Right lobe of liver (tissue), 6 donors: ENCODE measurements at places on chromosomes 7 and 10. TPM values are rescaled to one million over a fixed set of nuclear protein-coding genes. Genes with fewer than 3 reads are reported as not detected.

DNA sequence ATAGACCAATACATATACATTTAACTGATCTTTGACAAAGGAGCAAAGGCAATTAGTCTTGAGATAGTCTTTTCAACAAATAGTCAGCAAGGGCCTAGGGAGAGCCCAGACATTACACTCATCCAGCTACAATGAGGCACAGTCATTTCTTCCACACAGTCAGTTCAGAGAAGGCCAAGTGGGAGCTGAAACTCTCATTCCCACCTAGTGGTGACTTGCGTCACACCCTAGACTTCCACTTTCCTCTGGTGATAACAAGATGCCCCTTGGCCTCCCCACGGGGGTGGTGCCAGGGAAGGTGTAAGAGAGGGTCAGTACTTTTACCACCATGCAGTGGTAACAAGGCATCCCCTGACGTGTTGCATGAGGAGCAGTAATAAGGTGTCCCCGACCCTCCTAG is 8.0 kb downstream of the FRMPD2 start:
- H3K4me3 ChIP-seq = no peak overlapping the region
- no peaks in the 10 kb centered on the region for H3K27me3 ChIP-seq
- no peak overlapping the region for H3K27ac ChIP-seq
- H3K36me3 ChIP-seq = no peaks in the 10 kb centered on the region
- DNase-seq = no peak
- H3K4me1 ChIP-seq = no peaks in the 10 kb centered on the region

GRCh38 chr10:90224791-90225566 is 523.6 kb downstream of the KIF20B start:
- no peak overlapping the region for H3K4me3 ChIP-seq
- no peaks in the 10 kb centered on the region for H3K27me3 ChIP-seq
- H3K27ac ChIP-seq = no peak overlapping the region

DNA sequence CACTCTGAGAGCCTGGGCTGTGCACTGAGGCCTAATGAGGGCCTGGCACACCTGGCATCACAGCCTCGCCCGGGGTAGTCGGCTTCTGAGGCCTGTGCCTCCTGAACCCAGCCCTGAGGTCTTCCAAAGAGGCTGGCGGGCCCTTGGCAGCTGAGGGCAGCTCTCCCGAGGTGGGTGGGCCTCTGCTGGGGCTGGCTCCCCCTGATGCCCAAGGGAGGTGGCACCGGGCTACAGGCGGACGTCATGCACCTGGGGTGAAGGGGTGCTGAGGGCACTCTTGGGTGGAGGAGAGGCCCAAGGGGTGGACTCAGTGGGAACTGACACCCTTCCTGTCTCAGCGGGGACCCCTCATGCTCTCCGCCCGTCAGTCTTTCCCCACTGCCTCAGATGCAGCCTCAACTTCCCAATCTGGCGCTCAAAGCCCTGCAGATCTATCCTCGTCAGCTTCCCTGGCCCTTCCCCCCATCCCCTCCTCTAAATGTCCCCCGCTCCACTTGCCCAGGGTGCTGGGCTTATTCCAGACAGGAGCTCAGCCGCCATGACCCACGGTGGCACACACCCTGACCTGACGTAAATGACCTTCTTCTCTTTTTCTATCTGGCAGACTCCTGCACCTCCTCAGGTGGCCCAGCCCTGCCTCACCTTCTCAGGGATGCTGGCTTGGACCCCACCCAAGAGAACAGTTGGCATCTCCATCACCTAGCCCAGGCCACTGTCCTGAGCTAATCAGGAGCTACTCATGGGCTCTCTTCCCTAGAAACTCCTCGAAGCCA is 38.2 kb downstream of the MYL10 start:
- no peaks in the 10 kb centered on the region for H3K4me1 ChIP-seq
- no peaks in the 10 kb centered on the region for H3K36me3 ChIP-seq
- no peak overlapping the region for H3K27ac ChIP-seq
- DNase-seq = no peak
- no peaks in the 10 kb centered on the region for H3K27me3 ChIP-seq

GRCh38 chr7:97018791-97019531 is 5.7 kb downstream of the DLX5 start:
- H3K4me1 ChIP-seq = no peaks in the 10 kb centered on the region
- H3K27ac ChIP-seq = no peak overlapping the region
- no peak overlapping the region for H3K4me3 ChIP-seq
- H3K27me3 ChIP-seq = peaks cover 86% of the 10 kb centered on the region
- H3K36me3 ChIP-seq = no peaks in the 10 kb centered on the region
- DNase-seq = no peak

- peak; percentile 43 for DNase-seq
- H3K27ac ChIP-seq = peak overlapping the region; percentile 83
- peaks cover 10% of the 10 kb centered on the region for H3K36me3 ChIP-seq
- no peaks in the 10 kb centered on the region for H3K27me3 ChIP-seq
These were observed 205.7 kb downstream of the EBF3 start for GRCh38 chr10:129758207-129759021.

- no peaks in the 10 kb centered on the region for H3K4me1 ChIP-seq
- DNase-seq = no peak
- H3K27me3 ChIP-seq = no peaks in the 10 kb centered on the region
- no peak overlapping the region for H3K4me3 ChIP-seq
These were observed 141.3 kb upstream of the AGK start for GRCh38 chr7:141409801-141410329.

DNA sequence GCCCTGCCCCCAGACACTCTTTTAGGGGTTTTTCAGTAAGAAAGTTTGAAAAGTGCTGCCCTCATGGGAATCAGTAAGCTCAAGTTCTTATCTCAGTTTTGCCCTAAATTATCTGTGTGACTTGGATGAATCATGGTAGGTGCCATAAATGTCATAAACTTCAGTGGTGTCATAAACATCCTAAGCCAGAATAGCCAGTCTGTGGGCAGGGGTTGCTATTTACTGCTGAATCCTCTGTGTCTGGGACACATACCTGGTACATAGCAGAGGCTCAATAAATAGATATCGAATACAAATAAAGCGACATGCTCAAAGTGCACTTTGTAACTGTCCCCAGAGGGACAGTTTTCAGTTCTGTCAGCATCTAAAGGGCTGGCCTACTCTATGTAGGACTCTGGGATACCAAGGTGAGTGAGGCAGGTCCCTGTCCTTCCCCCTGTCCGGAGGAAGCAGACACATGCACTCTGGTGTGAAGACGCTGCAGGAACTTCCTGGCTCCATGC is 502.1 kb downstream of the RPS24 start:
- H3K4me1 ChIP-seq = peaks cover 25% of the 10 kb centered on the region
- no peak for DNase-seq
- no peaks in the 10 kb centered on the region for H3K36me3 ChIP-seq
- no peak overlapping the region for H3K27ac ChIP-seq
- H3K4me3 ChIP-seq = no peak overlapping the region

DNA sequence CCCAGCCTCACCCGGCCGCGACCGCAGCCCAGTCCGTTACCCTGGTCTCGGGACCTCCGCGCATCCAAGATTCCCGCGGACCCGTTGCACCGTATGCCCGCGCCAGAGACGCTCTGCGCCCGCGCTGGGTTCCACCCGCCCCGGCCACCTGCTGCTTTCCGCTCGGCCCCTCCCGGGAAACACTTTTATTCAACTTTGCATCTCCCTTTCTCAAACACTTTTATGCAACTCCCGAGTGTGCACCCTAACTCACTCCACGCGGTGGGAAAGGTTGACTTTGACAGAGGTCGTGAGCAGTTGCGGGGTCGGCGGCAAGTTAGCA is at the start of gene ODAD2:
Gene ODAD2, minus strand, starts transcription at position 126 of the 322 bp plus-strand sequence. CDS start 3,937 bp downstream, outside the sequence.
- no peaks in the 10 kb centered on the region for H3K36me3 ChIP-seq
- H3K27ac ChIP-seq = no peak within 1 kb of the TSS
- H3K4me3 ChIP-seq = peak within 1 kb of the TSS; percentile 61
- DNase-seq = no peak

Gene GCK
- total RNA-seq = 5.9 TPM

- no peaks in the 10 kb centered on the region for H3K27me3 ChIP-seq
- no peak for DNase-seq
- H3K27ac ChIP-seq = no peak overlapping the region
These were observed 11.8 kb downstream of the FAM3C start for GRCh38 chr7:121384265-121384664.

- no peaks in the 10 kb centered on the region for H3K36me3 ChIP-seq
- no peak overlapping the region for H3K27ac ChIP-seq
- no peak for DNase-seq
- H3K4me1 ChIP-seq = no peaks in the 10 kb centered on the region
- H3K4me3 ChIP-seq = no peak overlapping the region
These were observed 79.9 kb downstream of the VTI1A start for GRCh38 chr10:112526906-112527305.

DNA sequence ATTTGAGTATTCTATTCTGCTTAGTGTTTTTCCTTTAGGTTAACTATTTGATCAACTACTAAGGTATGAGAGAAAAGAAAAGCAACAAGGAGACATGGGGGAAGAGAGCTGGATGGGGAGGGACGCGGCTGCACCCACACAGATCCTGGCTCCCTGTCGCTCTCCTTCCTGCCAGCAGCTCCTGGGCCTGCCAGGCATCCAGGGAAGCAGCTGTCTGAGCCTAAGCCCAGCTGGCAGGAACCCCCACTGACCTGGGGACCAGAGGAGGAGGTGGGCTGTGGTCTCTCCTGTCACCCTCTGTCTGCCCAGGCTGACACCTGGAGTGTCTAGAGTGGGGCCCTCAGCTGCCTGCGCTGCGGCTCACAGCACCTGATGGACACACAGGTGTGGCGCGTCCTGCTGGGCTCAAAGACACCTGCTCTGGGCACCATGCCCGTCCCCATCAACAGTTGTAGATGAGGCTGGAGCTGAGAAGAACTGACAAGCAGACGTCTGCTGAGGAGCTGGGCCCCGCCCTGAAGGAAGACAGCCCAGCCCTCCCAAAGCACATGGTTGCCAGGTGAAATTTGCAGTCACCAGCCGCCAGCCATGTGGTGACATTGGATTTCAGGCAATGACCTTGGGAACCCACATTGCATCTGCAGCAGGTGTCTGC is 207.9 kb downstream of the PLXNA4 start:
- H3K4me1 ChIP-seq = no peaks in the 10 kb centered on the region
- H3K36me3 ChIP-seq = no peaks in the 10 kb centered on the region
- H3K4me3 ChIP-seq = no peak overlapping the region
- H3K27me3 ChIP-seq = no peaks in the 10 kb centered on the region
- DNase-seq = no peak
- no peak overlapping the region for H3K27ac ChIP-seq

- H3K4me1 ChIP-seq = no peaks in the 10 kb centered on the region
- H3K36me3 ChIP-seq = no peaks in the 10 kb centered on the region
- no peak for DNase-seq
These were observed 1.1 kb downstream of the TMEM196 start for GRCh38 chr7:19772306-19772705.

DNA sequence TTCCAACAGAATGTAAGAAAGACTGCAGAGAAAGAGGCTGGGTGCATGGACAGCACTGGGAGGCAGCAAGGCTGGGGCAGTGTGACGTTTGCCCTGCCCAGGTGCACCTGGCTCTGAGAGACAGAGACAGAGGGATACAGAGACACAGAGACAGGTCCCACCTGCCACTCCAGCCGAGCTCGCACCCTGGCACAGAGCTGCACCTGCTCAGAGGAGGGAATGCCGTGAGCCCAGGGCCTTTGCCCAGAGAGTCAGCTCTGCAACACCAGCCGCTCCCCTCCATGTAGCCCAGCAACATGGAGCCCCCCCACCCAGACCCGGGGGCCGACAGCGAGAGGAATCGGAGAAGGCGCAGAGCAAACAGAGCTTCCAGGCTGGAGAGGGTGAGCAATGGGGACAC is 35.3 kb upstream of the PROSER2 start:
- no peaks in the 10 kb centered on the region for H3K27me3 ChIP-seq
- no peak overlapping the region for H3K27ac ChIP-seq
- H3K36me3 ChIP-seq = no peaks in the 10 kb centered on the region
- DNase-seq = no peak
- no peak overlapping the region for H3K4me3 ChIP-seq

Gene SEMA3C
- total RNA-seq = 0.51 TPM

DNA sequence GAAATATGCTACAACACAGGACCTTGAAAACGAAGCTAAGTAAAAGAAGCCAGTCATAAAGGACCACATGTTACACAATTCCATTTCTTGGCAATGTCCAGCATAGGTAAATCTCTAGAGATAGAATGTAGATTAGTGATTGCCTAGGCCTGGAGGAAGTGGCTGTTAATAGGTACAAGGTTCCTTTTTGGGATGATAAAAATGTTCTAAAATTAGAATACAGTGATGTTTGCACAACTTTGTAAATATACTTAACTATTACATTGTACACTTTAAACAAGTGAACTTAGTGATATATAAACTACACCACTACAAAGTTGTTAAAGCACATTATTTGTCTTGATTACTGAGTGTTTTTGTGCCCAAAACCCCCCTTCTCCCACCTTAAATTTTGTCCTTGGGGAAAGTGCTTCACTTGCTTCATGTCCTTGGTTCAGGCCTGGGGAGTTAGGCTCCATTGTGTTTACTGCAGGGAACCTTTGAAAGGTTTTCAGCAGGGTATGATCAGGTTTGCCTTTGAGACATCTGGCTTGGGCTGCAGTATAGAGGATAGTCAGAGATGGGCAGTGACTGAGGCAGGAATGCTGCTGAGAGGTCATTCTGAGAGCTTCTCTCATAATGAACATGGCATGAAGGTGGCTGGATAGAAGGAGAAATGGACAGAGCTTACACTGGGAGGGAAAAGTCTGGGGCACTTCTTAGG is 1052.6 kb downstream of the REEP3 start:
- no peaks in the 10 kb centered on the region for H3K4me1 ChIP-seq
- no peak overlapping the region for H3K27ac ChIP-seq
- H3K27me3 ChIP-seq = no peaks in the 10 kb centered on the region
- H3K4me3 ChIP-seq = no peak overlapping the region

Gene OPN4
- not detected for total RNA-seq

DNA sequence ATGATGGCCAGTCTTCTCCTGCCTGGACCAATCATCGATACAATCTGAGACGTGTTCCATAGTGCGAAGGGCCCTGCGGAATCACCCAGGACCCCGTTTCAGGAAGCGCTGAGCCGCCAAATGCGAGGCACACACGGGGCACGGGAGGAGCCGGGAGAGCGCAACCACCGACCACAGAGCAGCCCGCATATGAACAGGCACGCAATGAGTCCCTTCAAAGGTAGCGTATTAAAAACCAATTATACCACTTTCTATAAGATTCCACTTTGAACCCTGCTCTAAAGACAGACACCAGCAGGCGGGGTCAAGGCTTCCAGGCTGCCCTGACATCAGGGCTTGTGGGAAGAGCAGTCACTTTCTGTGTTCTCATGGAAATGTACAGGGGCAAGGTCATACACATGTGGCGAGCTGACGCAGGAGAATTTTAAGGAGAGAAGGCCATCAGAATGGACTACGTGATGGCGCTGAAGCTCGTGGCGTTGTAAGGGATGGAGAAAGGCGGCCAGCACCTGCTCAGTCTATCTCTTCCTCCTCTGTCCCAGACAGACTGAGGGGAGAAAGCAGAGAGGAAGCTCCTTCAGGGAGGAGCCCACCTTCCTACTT is 46.2 kb downstream of the AMZ1 start:
- DNase-seq = no peak
- H3K36me3 ChIP-seq = no peaks in the 10 kb centered on the region
- no peaks in the 10 kb centered on the region for H3K27me3 ChIP-seq
- no peaks in the 10 kb centered on the region for H3K4me1 ChIP-seq

GRCh38 chr10:79985481-79986072 is 36.7 kb upstream of the SFTPD start:
- H3K36me3 ChIP-seq = no peaks in the 10 kb centered on the region
- no peak overlapping the region for H3K27ac ChIP-seq
- no peak overlapping the region for H3K4me3 ChIP-seq
- DNase-seq = no peak
- no peaks in the 10 kb centered on the region for H3K4me1 ChIP-seq
